ENCODE measurements at places on chromosomes 12 and 14.

DNA sequence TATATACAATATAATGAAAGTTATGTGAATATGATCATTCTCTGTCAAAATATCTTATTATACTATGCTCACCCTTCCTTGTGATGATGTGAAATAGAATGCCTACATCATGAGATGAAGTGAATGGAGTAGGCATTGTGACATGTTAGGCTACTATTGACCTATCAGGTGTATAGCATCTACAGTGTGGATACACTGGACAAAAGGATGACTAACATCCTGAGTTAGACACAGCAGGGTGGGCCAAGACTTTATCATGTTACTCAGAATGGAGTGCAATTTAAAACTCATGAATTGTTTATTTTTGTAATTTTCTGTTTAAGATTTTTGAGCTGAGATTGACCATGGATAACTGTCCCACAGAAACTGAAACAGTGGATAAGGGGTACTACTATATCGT lies 53.4 kb upstream of the NAV3 start:
- no peak for DNase-seq

GRCh38 chr14:57761800-57762199 lies 104.1 kb downstream of the SLC35F4 start:
- DNase-seq: no peak

GRCh38 chr14:97065305-97066067 lies 268.3 kb downstream of the VRK1 start:
- no peak for DNase-seq

DNA sequence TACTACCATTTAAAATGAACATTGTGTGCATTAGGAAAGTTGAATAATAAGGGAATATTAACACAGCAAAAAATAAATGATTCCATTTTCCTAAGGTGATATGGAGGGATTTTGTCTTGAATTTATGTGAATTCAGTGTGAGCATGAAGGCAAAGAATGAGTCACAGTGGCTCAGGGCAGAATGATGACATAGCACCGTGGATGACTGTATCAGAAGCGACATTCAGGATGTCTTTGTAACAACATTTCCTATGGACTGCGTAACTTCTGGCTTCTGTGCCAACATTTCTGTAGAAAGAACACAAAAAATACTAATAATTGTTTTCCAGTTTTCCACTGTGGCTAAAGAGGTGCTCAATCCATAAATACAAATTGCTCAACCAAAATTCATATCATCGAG lies 54.6 kb downstream of the TTC8 start:
- no peak for DNase-seq

DNA sequence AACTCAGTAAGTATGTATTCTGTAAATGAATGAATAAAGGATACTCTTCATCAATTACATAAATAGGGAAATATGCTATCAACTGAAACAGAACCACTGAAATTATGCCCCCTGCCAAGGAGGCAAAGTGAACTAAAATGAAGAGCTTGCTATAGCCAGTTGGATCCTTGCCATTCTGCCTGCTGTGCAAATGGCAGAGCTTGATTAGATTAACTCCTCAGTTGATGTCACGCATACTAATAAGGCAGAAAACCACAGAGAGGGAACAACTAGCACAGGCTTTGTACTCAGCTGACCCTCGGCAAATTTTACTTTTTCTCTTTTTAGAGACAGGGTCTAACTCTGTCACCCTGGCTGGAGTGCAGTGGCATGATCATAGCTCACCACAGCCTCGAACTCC lies 36.7 kb upstream of the FERMT2 start:
- DNase-seq: no peak

DNA sequence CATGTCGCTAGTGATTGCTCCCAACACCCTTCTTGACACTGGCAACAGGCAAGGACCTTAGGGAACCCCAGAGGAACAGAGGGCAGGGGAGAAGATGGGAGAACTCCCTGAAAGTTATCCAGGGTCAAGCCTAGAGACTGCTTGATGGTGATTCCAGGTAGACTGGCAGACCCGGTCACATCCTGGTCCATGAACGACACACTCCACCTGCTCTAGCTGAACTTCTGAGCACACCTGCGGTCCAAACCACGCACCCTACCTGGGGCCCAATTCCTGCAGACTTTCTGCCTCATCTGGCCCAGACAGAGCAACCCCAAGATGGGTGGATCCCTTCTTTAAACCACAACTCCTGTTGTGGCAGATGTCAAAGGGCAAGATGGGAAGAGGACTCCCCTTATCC lies 34.2 kb downstream of the NCKAP5L start:
- DNase-seq: no peak

DNA sequence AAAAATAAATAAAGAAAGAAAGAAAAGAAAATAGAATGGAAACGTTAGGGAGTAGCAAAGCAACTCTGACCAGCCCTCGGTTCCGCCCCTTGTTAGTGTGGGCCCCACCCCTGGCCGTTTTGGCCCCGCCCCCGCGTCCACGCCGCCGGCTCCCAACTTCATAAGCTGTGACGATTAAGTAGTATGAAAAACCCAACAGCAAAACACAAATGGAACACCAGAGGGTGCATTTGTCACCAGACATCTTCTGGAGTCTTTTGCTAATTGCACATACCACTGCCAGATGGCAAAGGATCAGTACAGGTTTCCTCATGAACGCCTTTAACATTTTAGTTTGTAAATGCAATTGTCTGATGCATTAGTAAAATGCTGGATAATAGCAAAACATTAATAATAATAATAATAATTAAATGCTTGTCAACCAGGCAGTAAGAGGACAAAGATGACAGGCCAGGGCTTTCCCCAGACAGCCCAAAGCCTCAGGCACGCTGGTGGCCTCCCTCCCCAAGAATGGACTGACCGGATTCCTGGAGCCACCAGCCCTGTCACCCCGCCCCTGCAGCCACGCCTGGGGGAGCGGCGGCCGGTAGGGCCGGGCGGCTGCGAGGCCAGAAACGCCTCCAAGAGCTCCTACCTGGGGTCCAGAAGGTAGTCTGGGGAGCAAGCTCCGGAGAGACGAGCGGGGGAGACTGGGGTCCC lies 23.6 kb downstream of the HSP90AA1 start:
- peak; percentile 3 for DNase-seq

DNA sequence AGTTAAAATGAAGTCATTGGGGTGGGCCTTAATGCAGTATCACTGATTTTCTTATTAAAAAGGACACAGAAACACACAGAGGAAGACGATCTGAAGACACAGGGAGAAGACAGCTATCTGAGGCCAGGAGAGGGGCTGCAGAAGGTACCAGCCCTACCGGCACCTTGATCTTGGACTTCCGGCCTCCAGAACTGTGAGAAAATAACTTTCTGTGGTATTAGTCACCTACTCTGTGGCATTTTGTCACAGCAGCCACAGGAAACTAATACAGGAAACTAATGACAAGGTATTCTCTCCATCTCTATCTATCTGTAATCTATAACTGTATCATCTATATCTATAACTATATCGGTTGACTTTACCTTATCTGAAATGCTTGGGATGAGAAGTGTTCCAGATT lies 1149.5 kb downstream of the BCL11B start:
- no peak for DNase-seq

- no peak for DNase-seq
Observed at GRCh38 chr12:53593707-53594106, 32.5 kb downstream of the ATF7 start.

DNA sequence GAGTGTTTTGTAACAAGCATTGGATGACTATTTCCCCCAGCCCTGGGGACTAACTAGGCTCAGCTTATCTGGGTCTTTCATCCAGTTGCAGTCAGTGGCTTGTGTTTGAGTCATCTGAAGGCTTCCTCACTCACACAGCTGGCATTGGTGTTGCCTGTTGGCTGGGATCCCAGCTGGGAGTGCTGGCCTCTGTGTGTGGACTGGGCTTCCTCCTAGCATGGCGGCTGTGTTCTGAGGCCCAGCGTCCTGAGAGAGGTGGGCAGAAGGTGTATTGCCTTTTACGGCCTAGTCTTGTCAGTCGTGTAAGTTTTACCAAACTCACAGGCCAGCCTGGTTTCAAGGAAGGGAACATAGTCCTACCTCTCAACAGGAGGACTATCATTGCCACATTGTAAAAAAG lies 28.3 kb upstream of the PPP2R5C start:
- no peak for DNase-seq

Measured in GOT3 (cell line).